Small intestine (tissue), 16 donors: ENCODE measurements at places on chromosomes 6 and 20.

DNA sequence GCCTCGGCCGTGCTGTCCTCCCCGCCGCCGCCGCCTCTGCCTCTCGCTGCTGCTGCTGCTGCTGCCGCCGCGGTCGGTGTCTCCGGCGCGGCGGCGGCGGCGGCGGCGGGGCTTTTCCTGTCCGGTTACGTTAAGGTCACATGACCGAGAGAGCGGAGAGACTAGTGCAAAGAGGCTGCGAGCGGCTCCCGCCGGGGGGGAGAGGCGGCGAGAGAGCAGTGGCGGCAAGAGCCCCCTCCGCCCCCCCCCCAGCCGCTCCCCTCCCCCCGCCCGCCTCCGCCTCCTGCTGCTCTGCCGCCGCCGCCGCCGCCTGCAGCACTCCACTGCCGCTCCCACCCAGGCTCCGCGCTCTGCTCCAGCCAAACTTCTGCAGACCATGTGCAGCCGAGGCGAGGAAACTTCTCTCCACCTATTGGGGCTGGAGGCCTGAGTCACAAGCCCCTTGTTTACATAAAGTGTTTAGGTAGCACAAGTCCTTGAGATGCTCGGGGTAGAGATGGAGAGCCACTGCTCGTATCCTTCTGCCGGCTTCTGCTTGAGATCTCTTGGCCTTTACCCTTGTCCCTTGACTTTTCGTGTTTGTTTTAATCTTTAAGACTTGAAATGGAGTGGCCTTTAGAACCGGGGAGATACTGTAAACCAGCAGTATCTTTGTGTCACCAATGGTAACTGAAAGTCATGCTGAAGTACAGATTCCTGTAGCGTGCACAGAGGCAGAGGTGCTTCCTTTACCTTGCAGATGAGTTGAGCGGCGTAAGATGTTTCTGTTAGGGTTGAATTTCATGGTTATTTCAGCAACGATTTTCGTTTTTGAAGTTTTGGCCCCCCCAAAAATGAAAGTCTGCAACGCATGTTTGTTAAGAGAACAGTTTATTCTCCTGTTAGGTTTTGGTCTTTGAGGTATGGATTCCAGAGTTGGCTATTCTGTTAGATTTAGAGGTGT lies at the start of gene ZBTB2:
Gene ZBTB2, minus strand, starts transcription at position 89 of the 943 bp plus-strand sequence. CDS start 17,922 bp downstream, outside the sequence.
- DNase-seq, result peak; percentile 66

GRCh38 chr6:73727114-73727513 lies 31.1 kb downstream of the CD109 start:
- DNase-seq, result no peak

- DNase-seq, result no peak
Observed at GRCh38 chr6:113587078-113587699, 270.0 kb upstream of the MARCKS start.

- peak; percentile 5 for DNase-seq
Observed at GRCh38 chr6:130708338-130708737, 118.9 kb upstream of the SMLR1 start.

DNA sequence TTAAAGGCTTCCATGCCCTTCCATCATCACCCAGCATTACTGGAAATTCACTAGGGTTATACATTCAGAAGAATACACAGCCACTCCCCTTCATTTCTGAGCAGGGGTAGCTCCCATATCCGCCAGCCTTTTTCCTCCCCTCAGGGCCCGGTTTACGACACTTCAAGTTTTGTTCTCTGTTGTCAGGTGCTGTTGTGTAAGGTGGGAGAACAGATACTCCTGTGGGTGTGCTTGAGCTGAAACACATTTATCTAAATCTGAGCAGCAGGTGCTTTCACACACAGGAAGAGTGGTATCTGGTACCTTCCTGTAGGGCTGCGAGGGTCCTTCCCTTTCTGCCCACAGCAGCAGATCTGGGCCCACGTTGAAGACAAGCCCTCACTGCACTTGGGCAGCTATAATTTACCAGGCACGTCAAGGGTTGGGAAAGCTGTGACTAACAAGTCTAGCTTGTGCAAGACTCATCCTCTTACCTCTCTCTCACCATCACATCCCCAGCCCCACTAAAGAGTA lies 215.8 kb upstream of the RREB1 start:
- DNase-seq, result no peak

- DNase-seq, result no peak
Observed at GRCh38 chr6:43302126-43302525, 4.1 kb downstream of the SLC22A7 start.

DNA sequence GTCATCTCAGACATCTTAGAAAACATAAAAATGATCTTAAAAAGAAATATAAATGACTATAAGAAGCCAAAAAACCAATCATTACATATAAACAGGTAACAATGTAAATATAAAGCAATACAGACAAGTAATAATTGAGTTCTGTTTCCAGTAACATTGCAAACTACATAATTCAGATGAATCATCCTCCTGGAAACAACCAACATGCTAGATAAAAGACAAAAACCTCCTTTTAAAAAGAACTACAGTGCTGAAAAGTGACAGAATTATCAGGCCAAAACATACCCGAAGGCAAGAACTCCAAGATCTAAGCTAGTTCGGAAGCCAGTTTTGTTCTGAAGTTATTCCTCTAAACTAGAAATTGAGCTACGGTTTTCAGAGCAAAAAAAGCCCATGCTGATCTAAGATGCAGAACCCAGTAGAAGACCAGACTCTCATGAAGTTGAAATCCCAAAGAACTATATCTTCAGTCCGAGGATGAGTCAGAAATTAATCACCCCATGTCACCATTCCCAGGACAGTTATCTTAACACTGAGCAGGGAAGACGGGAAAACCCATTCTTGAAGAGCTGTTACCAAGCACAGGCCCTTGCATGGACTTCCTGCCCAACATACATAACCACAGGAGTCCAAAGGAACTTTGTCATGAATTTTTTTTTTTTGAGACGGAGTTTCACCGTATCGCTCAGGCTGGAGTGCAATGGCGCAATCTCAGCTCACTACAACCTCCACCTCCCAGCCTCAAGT lies 9.8 kb downstream of the PGM3 start:
- DNase-seq, result no peak

- DNase-seq, result no peak
Observed at GRCh38 chr6:102582569-102582968, 1189.1 kb downstream of the GRIK2 start.

- DNase-seq, result no peak
Observed at GRCh38 chr6:2509711-2510110, 241.0 kb downstream of the MYLK4 start.
